Right lung (tissue), 10 donors: ENCODE measurements at places on chromosomes 4 and X. TPM values are rescaled to one million over a fixed set of nuclear protein-coding genes. Genes with fewer than 3 reads are reported as not detected.

RELL1 gene
- polyA plus RNA-seq = 10.4 TPM

STOX2 gene
- polyA plus RNA-seq = 11.8 TPM

GUCY1A1 gene
- polyA plus RNA-seq = 115 TPM

CTAG1A gene
- not detected for polyA plus RNA-seq

HSPA4L gene
- 244 TPM for polyA plus RNA-seq

GRCh38 chrX:46255046-46255445 lies 290.2 kb downstream of the ZNF674 start:
- no peak for DNase-seq

- no peak for DNase-seq
Measured at GRCh38 chrX:108071578-108071977, 19.8 kb downstream of the PSMD10 start.

DNA sequence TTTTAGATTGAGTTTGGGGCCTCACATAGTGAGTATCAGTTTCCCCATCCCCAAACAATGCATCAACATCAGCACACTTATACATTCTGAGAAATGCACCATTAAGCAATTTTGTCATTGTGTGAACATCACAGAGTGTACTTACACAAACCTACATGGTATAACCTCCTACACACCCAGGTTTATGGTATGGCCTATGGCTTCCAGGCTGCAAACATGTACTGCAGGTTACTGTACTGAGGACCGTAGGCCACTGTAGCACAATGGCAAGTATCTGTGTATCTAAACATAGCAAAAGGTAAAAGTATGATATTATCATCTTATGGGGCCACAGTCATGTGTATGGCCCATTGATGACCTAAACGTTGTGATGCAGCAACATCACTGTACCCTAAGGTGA lies 7.7 kb downstream of the IRF2 start:
- DNase-seq = no peak

- DNase-seq = no peak
Measured at GRCh38 chr4:71120831-71121524, 127.5 kb downstream of the DCK start.
